DMS 273 treated with DMSO at 0.1 percent for 48 hours (cell line): ENCODE measurements at places on chromosomes 5 and 9.

DNA sequence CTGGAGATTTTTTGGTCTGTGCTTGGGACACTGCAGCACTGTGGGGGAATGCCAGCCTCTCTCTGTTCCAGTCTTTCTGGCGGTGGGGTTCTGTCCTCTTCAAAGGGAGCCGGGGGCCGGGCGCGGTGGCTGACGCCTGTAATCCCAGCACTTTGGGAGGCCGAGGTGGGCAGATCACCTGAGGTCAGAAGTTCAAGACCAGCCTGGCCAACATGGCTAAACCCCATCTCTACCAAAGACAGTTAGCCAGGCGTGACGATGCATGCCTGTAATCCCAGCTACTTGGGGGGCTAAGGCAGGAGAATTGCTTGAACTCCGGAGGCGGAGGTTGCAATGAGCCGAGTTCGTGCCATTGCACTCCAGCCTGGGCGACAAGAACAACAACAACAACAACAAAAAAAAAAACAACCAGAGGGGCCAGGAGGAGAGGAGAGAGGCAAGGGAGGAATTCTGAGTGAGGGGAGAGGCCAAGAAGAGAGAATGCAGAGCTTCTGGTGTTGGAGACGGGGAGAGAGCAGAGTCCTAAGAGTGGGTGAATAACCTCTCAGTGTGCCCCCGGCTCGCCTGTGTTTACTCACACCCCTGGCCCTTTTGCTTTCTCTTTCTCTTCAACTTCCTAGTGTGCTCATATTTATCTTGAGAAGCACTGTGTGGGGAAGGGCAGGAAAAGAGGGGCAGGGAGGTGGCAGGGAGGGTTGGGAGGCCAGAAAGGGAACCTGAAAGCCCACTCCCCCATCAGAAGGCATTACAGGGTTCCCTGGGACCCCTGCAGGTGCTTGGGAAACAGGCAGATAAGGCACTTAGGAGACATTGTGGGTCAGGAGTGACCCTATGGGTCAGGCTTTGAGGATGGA lies 3.2 kb upstream of the SET start:
- DNase-seq, result no peak

- DNase-seq, result no peak
These were observed 2.0 kb upstream of the DOLPP1 start for GRCh38 chr9:129078691-129079503.

DNA sequence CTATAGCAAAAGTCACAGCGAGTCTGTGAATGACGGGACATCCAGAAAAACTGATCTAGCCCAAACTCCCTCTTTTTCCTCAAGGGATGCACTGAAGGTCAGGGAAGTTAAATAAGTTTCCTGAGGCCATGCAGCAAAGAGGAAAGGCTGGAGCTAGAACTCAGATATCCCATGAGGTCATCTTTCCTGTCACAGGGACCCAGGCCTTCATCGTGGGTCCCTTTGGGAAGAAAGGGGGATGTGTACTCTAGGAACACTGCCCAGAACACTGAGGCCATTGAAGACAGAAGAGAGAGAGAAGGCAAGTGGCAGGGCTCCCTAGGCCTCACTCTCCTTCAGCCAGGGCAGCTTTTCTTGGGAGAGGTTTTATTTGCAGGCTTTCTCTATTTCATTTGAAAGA lies 182.0 kb downstream of the EBF1 start:
- DNase-seq, result no peak

GRCh38 chr9:123739387-123739786 lies 190.5 kb downstream of the DENND1A start:
- DNase-seq, result no peak

DNA sequence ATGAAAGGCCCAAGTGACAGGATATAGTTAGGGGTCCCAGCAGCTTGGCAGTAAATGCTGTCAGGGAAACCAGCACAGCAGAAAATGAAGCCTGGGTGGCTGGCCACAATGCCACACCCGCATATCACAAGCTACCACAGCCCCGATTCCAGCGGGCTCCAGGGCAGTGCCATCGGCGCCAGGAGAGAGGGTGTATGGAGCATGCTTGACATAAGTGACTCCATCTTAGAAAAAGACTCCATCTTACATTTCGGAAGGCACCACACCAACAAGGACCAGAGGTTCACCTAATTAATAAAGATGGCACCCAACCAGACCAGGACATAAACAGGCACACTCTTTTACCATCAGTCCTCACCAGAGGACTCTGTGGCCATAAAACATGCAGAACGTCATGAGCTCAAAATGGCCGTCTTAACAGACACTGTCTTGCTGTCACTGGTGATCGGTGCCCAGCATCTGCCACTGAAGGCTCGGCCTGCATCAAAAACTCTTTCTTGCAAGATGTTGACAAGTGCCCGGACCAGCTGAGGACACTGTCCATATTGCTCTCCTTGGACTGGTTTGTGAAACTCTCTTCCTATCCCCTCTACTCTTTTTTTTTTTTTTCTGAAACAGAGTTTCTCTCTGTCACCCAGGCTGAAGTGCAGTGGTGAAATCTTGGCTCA lies 67.4 kb upstream of the SPIN1 start:
- DNase-seq, result no peak

- DNase-seq, result no peak
These were observed 282.5 kb downstream of the ZSWIM6 start for GRCh38 chr5:61614606-61615005.

GRCh38 chr5:148981353-148981752 lies 81.5 kb downstream of the SH3TC2 start:
- DNase-seq, result no peak

- no peak for DNase-seq
These were observed 67.5 kb upstream of the ACTBL2 start for GRCh38 chr5:57550132-57550531.

DNA sequence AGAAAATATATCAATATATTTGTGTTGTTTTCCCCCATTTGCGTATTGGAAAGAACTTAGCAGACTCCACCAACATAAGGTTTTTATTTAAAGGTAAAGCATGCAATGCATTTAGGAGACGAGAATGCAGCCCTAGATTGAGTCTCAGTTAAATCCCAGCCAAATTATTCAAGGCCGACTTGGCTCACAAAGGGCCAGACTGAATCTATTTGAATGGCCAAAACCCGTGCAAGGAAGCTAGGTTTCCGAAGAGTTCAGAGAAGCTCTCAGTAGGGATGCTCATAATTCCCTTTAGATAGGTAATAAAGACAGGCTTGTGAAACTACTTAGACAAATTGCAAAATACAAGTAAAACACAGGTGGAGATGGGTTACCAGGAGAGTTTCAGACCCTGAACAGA lies 520.3 kb downstream of the CDH9 start:
- DNase-seq, result no peak

GRCh38 chr5:16064135-16064893 lies 115.3 kb downstream of the MARCHF11 start:
- no peak for DNase-seq

GRCh38 chr5:143262393-143263174 lies 140.9 kb downstream of the NR3C1 start:
- no peak for DNase-seq

DNA sequence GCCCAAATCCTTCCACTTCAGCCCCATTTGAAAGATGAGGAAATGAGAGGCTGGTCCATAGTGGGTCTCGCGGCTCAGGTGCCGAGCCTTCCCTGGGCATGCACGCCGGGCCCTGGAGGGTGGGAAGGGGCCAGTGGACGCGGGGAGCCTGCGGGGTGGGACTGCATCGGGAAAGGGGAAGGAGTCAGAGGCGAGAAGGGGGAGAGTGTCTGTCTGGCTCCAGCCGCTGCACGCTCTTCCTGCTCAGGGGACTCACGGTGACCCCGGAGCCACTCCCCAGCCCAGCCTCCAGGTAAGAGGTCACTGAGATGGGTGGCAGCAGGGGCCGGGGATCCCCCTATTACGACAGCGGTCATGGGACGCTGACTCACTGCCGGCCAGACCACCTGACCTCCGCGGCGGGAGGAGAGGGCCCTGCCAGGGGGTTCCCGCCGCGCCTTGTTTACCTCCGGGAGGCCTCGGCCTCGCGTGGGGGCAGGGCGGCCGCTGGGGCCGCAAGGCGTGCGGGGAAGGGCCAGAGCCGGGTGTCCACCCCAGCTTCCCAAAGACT lies 1.9 kb upstream of the SQSTM1 start:
- no peak for DNase-seq

DNA sequence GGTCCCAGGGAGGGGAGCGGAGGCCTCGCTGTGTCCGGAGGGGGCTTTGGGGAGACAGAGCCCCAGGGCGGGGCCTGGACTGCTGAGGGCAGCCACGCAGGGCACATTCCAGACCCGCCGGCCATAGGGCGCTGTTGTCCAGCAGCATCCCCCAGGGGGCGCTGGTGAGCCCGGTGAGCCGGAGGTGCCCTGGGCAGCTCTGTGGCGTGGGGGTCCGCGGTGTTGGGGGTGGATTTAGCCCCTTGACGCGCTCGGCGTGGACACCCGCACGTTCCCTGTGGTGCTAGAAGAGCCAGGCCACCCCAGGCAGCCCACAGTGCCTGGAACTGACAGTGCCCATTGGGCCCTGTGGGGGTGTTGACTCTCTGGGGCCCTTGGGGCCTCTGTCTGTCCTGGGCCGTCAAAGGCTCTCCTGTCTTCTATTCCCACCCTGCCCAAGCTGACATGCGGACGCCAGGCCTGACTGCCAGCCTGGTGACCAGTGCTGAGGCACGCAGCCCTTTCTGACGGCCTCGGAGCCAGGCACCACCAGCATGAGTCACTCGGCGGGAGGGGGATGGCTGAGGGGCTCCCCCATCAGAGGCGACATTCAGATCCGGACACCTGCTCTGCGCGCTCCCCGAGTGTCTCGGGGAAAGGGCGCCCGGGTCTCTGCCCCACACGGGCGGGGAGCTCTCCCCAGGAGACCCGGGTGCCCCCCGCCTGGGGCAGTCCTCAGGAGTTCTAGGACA lies 23.9 kb downstream of the TPPP start:
- DNase-seq, result no peak
